ENCODE measurements at places on chromosomes 4 and X.

- DNase-seq, result no peak
Measured at GRCh38 chrX:149522916-149523315, 17.8 kb upstream of the IDS start.

DNA sequence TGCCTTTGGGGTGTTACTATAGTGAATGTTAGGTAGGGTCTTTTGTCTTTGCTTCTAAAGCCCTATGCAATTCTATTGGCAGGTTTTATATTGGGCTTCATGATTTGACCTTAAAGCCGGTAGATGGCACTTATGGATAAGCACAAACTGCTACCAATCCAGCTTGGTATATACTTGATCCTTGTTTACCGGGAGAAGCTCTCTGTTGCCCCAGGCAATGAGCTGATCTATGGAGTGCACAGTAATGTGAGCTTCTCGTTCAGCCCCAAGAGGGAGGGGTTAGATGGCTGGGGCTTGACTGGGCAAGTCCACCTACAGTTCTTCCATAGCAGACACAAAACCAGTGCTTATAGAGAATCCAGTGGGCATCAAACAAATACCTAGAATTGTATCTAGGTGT lies 287.2 kb upstream of the CT83 start:
- DNase-seq, result no peak

- DNase-seq, result no peak
Measured at GRCh38 chr4:110850461-110851442, 227.9 kb upstream of the PITX2 start.

DNA sequence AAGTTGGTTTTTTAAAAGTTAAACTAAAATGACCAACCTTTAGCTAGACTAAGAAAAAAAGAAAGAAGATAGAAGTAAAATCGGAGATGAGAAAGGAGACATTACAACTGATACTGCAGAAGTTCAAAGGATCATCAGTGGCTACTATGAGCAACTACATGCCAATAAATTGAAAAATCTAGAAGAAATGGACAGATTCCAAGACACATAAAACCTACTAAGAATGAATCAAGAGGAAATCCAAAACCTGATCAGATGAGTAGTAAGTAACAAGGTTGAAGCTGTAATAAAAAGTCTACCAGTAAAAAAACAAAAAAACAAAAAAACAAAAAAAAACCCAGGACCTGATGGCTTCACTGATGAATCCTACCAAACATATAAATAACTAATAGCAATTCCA lies 16.1 kb downstream of the IQCM start:
- DNase-seq, result no peak

DNA sequence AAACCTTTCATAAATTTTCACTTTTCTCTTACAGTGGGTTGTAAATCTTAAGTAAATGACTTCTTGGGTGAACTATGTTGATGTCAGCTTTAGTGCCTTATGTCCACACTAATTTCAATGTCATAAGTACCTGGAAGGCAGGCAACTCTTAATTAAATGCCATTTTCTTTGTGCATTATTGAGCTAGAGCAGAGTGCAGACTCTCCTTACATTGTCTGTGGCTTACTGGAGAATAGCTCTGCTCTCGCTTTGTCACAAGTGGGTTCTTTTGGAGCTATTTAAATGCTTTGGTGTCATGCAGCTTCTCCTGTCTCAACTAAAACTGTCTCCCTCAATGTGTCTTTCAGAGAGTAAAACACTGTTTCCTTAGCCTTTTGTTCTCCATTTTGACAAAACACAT lies 411.6 kb downstream of the STIM2 start:
- no peak for DNase-seq

DNA sequence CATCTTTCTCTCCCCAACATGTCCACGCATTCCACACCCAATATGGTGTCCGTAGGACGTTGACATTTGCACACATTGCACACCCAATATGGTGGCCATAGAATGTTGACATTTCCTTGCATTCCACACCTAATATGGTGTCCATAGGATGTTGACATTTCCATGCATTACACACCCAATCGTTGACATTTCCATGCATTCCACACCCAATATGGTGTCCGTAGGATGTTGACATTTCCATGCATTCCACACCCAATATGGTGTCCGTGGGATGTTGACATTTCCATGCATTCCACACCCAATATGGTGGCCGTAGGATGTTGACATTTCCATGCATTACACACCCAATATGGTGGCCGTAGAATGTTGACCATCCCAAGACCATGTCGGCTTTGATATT lies 88.4 kb upstream of the SHOX start:
- DNase-seq, result no peak

- no peak for DNase-seq
Measured at GRCh38 chrX:135652602-135653001, 60.8 kb upstream of the CT45A1 start.

- no peak for DNase-seq
Measured at GRCh38 chrX:21725916-21726315, 32.0 kb downstream of the SMPX start.

DNA sequence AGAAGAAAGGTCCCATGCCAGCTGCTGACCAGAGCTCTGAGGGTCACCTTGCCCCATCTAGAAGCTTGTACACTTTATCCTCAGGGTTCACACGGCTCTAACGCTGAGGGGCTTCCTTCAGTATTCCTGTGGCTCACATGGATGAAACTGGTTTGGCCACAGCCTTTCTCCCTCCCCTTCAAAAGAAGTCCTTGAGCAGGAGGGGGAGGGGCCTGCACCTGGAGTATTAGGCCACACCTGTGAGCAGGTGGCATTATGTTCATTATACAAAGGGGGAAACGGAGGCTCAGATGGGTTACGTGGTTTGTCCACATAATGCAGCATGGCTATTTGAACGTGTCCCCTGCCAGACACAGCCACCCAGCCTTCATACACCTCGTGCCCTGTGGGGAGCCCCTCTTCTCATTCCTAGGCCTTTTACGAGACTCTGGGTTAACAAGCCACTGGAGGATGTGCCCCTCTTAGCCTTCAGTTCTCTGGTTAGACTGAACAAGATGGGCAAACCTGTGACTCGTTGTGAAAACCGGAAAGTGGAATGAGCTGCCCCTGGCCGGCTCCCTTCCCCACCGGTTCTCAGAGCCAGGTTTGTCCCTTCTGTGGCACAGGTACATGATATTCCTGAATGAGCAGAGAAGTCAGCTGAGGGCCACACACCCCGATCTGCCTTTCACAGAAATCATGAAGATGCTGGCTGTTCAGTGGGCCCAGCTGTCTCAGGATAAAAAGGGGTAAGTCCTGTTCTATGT lies 27.2 kb upstream of the JAKMIP1 start:
- DNase-seq, result no peak

DNA sequence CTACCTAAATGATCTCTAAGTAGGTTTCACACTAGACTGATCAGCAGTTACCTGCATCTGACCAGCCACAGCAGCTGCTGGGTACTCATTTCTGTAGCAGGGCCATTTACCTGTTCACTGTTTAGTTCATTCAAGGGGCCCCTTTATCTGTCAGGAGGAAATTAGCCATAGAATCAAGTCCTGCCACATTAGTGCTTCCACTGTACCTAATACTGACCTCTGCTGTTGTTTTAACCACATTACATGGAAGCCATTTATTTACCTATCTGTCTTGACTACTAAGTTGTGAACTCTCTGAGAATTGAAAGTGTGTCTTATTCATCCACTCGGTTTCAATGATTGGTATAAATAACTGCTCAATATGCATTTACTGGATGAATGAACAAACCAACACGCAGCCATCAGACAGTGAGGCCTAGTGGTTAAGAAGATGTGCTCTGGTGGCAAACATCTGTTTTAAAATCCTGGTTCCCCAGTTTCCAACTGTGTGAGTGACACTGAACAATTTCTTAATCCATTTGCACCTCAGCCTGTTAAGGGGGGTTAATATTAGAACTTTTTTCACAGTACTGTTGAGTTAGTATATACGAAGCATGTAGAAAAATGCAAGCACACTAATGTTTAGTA lies 30.0 kb upstream of the ANXA5 start:
- peak; percentile 55 for DNase-seq

DNA sequence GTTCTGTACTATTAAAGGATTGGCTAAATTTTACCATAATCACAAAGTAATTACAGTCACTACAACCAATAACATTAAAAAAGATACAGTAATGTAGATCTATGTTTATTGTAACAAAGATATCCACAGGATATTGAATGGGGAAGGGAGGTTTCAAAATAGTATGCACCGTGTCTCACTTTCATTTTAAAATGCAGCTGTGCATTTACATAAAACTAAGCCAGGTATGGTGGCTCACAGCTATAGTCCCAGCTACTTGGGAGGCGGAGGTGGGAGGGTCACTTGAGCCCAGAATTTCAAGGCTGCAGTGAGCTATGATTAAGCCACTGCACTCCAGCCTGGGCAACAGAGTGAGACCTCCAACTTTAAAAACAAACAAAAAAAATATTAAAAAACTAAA lies 8.5 kb downstream of the SRP72 start:
- DNase-seq, result peak; percentile 68

GRCh38 chrX:111857534-111858060 lies 18.4 kb upstream of the TRPC5OS start:
- DNase-seq, result no peak

DNA sequence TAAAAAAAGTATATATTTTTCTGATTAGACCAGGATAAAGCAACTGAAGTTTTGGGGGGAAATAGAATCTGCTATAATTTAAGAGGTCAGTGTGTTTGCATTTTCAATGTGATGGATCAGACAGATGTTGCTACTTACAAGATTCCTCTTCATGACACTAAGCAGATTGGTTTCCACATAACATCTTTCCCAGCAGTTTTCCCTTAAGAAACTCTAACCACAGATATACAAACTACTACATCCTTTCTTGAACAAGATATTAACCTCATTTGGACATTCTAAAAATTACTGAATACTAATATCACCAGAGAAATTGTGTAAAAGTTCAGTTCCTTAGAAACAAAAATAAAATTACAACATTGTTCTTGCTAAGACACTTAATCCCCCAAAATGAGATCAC lies 106.7 kb upstream of the GUCY1A1 start:
- no peak for DNase-seq

DNA sequence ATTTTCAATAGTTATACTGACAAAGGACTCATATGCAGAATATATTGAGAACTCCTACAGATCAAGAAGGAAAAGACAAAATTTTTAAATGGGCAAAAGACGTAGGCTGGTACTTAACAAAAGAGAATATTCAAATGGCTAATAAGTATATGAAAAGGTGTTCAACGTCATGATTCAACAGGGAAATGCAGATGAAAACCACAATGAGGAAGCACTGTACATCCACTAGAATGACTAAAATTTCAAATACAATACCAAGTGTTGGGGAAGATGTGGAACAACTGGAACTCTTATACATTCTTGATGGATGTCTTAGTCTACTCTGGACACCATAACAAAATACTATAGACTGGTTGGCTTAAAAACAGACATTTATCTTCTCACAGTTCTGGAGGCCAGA lies 1.3 kb upstream of the MRFAP1L1 start:
- no peak for DNase-seq

DNA sequence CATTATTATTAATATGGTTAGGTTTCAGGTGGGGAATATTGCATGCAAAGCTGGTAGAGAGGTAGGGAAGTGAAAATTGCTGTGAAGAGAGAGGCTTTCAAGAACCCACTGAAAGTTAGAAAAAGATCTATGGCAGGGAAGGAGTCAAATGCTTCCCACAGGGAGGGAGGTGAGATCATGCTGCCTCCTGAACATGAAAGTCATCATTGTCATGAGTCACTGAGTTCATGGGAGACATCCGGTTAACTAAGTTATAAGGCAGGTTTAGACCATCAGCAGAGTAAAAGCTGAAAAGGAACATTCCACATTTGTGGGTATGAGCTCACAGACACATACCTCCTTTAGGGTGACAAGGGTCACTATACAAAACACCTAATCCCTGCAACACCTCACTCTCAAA lies 16.2 kb downstream of the GATB start:
- no peak for DNase-seq

DNA sequence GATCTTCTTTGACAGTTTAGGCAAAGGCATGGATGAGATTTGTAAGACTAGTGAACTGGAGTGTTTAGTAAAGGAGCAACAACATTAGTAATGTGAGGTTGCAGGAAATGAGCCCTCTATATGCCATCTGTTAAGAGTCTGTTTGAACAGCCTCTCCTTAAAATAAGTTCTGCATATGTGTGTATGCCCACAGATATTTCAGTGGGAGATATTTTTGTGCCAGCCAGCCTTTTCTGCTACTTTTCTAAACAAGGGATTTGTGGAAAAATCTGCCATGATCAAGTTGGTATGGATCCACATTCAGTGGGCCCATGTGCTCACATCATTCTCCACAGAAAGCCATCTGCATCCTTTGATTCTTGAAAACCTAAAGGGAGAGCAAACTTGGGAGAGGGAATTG lies 237.7 kb downstream of the OPHN1 start:
- no peak for DNase-seq

- DNase-seq, result peak; percentile 13
Measured at GRCh38 chrX:11580789-11581188, 84.9 kb downstream of the ARHGAP6 start.

DNA sequence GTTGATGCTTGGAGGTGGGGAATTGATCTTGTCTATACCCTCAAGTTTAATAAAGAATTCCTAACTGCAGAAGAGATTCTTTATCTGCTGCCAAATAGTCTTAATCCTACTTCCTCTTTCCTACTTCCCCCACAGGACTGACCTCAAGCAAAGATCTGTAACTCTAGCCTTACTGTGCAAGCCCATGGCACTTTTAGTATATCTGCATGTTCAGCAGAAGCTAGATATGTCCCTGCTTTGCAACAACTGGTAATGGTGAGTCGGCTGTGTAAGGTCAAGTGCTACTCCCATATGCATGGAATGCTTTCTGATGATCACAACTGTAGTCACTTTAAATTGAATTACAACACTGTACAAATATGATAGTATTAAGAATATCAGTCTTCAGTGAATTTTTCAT lies 26.3 kb upstream of the PDS5A start:
- peak; percentile 26 for DNase-seq

GRCh38 chrX:50495616-50496015 lies 25.0 kb upstream of the DGKK start:
- no peak for DNase-seq

DNA sequence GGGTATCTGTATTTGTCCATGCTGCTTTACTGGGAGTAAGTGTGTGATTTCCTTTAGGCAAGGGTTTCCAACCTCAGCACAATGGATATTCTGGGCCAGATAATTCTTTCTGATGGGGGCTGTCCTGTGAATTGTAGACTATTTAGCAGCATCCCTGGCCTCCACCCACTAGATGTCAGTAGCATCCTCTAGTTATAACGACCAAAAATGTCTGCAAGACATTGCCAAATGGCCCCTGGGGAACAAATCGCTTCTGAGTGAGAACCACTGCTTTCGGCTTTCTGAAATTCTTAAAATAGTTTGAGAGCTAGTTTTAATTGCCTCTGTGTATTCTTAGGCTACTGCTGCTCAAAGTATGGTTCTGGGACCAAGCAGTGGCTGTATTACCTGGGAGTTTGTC lies 81.2 kb upstream of the GPM6B start:
- peak; percentile 34 for DNase-seq

DNA sequence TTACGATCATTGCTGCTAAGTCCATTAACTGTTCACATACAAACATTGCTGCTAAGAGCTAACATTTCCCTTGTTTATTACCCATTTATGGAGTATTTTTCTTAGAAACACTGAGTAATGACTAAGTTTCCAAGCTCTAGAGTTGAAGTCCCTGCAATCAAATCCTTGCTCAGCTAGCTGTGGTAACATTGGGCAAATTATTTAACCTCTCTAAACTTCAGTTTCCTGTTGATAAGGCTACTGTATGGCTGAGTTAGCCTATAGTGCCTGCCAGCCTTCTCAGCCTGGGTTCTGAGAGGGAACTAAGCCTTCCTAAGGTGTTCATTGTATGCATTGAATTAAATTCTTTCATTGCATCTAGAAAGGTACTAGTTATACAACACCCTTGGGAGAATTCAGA lies 15.2 kb upstream of the SCOC start:
- DNase-seq, result no peak

GRCh38 chr4:81954271-81954670 lies 419.5 kb downstream of the HNRNPD start:
- no peak for DNase-seq
